NCI-H1694 (cell line): ENCODE measurements at places on chromosomes 5 and 9.

- DNase-seq = peak; percentile 84
These were observed at the start of gene PCDHGC3 for GRCh38 chr5:141475625-141476131. Gene PCDHGC3, plus strand, starts transcription at chr5:141475966. Its CDS starts 151 bp downstream, at chr5:141476117.

- DNase-seq = no peak
These were observed 270.5 kb upstream of the CD180 start for GRCh38 chr5:67467110-67467509.

- DNase-seq = no peak
These were observed 238.4 kb downstream of the ARRDC3 start for GRCh38 chr5:91144491-91145332.

GRCh38 chr5:132233811-132234683 is 6.4 kb upstream of the P4HA2 start:
- no peak for DNase-seq

DNA sequence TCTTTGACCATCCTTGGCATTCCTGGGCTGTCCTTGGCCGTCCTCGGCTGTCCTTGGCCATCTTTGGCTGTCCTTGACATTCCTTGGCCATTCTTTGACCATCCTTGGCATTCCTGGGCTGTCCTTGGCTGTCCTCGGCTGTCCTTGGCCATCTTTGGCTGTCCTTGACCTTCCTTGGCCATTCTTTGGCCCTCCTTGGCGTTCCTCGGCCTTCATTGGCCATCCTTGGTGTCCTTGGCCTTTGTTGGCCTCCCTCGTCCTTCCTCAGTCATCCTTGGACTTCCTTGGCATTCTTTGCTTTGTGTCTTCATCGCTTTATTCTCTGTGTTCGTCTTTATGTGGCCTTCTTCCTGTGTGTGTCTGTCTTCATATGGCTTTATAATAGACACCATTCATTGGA is 20.7 kb downstream of the NDUFS6 start:
- no peak for DNase-seq
